ENCODE measurements at places on chromosomes 16 and 17.

DNA sequence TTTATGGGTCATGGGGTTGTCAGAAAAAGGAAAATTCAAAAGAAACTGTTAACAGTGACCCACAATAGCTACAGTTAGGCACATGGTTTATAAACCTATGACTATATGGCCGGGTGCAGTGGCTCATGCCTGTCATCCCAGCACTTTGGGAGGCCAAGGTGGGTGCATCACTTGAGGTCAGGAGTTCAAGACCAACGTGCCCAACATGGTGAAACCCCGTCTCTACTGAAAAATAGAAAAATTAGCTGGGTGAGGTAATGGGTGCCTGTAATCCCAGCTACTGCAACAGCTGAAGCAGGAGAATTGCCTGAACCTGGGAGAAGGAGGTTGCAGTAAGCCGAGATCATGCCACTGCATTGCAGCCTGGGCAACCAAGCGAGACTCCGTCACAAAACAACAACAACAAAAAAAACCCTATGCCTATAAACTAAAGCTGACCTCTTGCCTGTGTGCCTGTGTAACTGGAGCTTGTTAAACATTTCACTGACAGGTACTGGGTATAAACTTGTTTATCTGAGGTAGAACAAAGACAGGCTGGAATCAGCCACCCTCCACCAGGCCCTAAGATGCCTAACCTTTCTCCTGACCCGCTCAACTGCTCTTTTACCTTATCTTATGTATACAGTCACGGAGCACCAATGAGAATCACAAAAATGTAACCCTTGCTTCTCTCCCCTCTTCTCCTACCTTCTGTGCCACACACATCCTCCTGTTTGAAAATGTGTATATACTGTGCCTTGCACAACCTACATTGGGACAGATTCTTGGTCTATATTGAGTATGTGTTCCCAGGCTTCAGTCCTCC is 62.9 kb upstream of the ATF7IP2 start:
- DNase-seq = no peak

GRCh38 chr17:82179946-82180475 is 32.6 kb downstream of the CCDC57 start:
- DNase-seq = no peak

DNA sequence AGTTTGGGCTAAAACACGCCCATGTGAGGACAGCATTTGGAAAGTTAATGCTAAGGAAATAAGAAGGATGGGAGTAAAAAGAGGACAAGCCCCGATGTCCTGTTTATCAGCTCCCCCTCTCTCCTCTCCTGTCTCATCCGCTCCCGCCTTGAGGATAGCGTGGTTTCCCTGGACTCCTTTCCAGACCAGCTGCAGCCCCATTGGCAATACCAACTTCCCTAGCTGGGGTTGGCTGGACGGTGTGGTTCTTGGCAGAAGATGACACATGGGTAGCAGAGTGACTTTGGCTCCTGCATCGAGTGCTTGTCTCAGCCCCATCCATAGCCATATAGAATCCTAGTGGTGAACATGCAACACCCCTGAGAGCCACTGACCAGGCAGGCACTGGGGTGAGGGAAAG is 185.9 kb downstream of the CCDC182 start:
- DNase-seq = no peak

DNA sequence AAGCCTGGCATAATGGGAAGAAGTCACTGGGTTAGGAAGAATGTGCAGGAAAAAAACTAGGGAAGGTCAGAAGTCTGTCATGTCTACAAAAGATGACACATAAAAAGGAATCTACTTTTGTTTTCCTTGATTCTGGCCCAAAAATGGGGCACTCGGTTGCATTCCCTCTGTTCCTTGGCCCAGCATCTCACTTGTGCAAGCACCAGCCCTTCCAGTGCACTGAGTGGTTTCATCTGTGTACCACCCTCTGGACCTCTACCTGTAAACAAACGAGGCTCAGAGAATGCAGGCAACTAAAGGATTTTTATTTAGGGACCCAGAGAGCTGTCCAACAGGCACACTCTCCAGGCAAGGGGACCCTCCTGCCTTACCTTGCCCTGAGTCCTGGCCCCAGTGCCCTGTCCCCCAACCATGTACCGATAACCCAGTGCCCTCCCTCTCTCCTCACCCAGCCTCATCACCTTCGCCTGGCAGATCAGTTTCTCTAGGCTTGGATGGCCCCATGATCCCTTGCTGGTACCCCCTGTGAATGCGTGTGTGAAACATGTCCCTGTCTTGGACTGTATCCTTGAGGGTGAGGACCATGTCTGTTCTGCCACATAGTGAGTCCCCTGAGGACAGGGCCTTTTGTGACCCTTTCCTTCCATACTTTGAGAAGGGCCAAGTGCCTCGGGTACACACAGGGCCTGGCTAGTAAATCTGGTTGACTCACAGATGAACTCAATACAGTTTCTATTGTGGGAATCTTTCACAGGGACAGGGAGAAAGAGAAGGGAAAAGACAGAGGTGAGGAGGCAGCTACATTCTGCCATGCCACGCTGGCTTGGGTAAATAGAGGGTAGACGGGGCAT is 13.3 kb downstream of the NXPH3 start:
- no peak for DNase-seq

- DNase-seq = peak; percentile 51
Observed at GRCh38 chr17:80030730-80031410, 4.8 kb downstream of the TBC1D16 start.

DNA sequence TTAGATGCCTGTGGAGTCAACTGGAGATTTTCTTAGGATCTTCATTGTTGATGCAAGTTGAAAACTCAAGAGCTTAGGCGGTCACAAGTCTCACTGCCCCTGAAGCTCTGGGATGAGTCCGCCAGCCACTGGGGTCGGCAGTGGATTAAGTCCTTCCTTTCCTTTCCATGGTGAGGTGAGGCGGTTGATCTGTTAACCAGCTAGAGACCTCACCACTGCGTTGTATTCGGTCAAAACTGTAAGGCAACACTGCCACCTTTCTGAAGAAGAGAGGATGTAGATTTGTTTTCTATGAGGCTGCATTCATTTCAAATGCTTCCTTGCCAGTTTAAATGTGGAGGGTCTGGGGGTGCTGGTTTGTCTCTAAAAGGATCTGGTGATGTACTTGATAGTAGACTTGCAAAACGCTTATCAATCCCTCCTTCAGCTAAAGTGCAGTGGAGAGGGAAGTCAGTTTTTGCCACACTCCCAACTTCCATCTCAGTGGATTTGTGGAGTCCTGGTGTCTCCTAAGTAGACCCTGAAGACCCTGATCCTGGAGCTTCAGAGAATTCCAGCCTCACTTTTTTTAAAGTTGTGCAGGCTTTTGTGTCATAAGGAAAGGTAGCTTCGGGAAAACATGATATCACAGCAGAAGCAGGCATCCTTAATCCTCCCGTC is 1.7 kb downstream of the MYOCD start:
- DNase-seq = peak; percentile 68

GRCh38 chr17:19286751-19287341 is 49.7 kb downstream of the EPN2 start:
- DNase-seq = no peak

- peak; percentile 80 for DNase-seq
Observed at GRCh38 chr17:78532922-78533640, 44.1 kb downstream of the DNAH17 start.

- no peak for DNase-seq
Observed at GRCh38 chr16:14186795-14187221, 115.7 kb downstream of the MRTFB start.
